RPMI7951 (cell line): ENCODE measurements at places on chromosomes 5 and 9.

- no peak for DNase-seq
Observed at GRCh38 chr5:5169466-5169865, 29.3 kb downstream of the ADAMTS16 start.

DNA sequence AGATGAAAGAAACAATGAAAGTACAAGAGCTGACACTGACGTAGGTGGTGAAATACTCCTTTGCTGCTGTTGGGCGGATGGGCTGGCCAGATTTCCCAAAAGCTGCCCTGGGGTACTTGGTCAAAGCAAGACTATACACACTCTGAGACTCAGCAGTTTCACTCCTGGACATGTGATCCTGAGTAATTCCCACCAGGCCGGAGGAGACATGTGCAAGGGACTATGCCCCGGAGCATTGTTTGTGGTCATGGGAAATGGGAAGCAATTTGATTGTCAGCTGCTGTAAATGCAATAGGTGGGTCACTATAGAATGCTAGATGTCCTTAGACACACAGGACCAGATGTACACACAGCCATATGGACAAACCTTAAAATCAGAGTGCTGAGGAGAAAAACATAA lies 116.1 kb downstream of the DCP2 start:
- DNase-seq, result peak; percentile 87

DNA sequence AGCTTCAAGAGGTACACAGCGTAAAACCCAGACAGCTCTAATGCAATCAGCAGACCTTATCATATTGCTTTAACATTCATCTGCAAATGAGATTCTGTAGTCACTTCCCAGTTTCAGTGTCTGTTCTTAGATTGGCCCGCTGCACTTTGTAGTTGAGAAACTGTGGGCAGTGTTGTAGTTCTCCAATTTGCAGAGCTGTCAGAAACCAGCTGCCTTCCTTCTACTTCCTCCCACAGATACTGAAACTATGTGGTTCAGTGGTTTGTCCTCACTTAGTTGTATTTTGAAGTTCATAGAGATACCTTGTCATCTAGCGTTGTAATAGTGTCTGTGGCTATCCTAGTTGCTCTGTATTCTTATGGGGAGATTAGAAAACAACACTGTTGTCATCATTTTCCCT lies 39.6 kb upstream of the TRIM36 start:
- DNase-seq, result no peak

GRCh38 chr5:100448111-100448528 lies 87.1 kb upstream of the FAM174A start:
- no peak for DNase-seq

- no peak for DNase-seq
Observed at GRCh38 chr9:26311463-26311995, 581.1 kb downstream of the CAAP1 start.

GRCh38 chr5:34510002-34510401 lies 146.1 kb upstream of the RAI14 start:
- DNase-seq, result no peak

- no peak for DNase-seq
Observed at GRCh38 chr9:100071271-100071670, 27.5 kb downstream of the ERP44 start.

GRCh38 chr9:93948441-93949072 lies 6.6 kb downstream of the BARX1 start:
- no peak for DNase-seq

DNA sequence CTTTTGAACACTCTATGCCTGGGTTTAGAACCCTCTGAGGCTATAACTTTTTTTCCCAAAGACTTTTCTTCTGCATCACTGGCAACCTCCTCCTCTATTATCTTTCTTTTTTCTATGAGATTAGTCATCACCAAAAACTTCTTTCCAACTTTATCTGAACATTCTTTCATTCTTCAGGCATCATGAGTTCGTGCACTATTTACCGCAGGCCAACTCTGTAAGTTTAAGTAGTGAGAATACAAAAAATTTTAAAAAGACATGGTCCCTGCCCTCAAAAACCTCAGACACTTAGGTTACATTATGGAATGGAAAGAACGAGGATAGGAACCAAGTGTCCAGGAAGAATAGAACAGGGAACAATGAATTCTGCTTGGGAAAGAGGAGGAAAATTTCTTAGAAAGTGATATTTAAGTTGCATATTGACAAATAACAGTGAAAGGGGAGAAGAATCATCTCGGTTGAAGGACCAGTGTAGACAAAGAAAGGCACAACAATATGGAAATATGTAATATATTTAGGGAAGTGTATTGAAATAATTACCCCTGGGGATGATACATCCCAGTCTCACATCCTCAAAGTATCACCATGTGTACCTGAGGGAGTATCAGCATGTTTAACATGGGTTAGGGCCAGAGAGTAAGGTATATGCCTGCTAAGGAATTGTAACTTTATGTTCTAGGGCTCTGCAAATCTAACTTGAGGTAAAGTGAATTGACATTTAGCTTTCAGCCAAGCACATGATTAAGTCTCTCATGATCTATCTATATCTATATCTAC lies 196.5 kb upstream of the NREP start:
- peak; percentile 89 for DNase-seq

DNA sequence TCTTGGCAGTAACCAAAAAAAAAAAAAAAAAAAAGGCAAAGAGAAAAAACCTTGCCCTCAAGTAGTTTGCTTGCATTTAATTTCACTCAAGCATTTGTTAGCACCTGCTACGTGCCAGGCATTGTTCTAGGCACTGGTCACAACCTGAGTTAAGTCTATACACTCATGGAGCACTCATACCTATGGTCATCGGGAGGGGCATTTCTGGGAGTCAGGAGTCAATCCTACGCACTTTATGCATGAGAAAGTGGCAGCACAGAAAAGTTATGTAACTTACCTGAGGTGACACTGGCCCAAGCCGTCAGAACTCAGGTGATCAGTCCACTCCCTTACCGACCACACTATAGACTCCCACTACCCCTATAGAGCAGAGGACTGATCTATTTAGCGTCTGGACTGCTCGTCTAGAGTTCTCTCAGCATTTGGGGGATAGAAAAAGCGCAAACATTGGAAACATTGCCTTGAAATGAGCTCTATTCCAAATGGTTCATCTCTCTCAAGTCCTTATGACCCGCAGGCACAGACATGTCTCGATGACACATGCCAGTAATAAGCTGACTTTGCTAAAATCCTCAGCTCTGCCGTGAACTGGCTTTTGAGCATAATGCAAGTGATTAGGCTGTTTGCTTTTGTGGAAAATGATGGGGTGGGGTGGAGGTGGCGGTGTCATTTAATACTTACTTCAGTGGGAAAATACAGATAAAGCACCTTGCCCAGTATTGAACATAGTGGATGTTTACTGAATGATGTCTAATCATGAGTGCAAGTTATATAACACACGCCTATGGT lies 160.2 kb downstream of the ARHGEF28 start:
- DNase-seq, result no peak

DNA sequence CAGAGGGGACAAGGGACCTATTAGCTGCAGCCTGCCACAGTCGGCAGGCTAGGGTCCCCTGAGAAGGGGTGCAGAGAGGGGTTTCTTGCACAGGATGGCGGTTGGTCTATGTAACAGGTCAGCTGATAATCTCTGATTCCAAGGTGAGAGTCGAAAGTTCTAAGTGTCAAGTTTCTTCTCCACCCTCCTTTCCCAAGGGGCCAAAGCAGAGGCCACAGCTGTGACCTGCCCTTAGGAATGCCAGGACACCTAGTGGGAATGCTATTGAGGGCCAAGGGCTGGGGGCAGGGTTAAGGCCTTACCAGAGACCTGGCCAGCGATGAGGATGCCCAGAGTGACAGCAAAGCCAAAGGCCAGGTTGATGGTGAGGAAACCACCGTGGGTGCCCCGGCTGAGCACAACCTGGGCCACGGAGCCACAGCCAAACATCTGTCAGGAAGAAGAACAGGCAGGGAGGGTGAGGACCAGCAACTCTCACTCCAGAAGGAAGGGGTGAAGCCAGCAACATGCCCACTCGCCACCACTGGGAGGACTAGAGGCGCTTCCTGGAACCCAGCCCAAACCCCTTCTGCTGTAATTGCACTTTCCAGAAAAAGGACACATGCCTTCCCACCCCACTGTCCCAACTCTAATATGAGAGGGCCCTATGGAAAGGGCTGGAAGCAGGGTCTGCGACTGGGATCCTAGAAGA lies 3.8 kb downstream of the AQP3 start:
- DNase-seq, result no peak

DNA sequence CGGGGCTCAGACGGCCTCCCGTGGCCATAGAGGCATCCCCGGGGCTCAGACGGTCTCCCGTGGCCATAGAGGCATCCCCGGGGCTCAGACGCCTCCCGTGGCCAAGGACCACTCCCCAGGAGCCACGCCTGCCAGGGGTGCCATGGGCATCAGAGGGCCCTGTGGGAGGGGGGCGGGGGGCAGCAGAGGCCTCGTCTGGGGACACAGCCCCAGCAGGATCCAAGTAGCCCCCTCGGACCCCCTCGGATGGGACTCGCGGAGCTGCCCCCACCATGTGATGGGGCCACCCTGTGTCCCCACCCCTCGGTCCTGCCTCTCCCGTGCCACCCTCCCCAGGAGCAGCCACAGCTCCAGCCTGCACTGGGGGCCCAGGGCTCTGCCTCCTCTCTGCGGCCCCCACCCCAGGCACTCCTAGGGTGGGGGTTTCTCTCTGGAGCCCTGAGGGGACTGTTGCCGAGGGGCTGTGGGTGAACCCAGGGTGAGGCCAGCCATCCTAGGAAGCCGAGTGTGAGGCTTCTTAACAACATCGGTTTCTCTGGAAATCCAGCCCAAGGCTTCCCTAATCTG lies 2.5 kb downstream of the ENTPD8 start:
- DNase-seq, result no peak

DNA sequence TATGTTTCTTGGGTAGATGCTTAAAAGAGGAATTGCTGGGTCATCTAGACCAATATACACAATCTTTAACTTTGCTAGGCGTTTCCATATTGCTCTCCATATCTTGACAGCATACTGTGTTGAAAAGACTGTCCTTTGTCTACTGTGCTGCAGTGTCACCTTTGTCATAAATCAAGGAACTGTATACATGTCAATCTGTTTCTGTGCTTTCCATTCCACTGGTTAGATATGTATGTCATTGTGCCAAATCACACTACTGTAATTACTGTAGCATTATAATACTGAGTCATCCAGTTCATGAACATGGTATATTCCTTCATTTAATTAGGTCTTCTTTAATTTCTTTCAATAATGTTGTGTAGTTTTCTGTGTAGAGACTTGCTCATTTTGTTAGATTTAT lies 149.7 kb upstream of the RASGRF2 start:
- DNase-seq, result no peak

DNA sequence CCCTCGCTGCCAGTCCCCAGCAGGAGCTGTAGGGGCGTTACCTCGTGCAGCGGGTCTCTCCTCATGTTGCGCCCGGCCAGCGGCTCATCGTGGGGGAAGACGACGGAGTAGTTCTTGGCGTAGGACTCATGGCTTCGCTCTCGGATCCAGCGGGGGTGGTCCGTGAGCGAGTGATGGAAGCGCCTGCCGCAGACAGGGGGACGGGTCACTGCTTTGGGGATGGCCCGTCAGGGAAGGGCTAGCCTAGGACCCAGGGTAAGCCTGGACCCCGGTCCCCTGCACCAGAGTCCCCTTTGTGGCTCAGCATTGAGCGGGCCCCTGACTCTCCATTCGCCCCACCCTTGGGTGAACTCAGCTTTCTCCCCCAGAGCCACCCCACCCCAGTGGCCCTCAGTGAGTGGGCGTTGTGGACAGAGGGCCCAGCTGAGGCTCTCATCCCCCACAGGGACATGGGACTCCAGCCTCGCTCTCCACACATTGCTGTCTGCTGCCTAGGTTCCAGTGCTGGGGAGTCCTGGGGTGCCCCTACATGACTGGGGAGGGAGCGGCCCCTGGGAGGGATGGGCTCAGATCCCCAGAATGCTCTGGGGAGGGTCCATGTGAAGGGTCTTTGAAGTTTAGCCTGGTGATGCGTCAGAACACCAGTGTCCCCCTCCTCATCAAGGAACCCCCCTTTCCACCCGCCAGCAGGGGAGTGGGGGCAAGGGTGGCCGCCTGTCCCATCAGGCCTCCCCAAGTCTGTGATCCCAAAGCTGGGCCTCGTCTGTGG lies 29.7 kb downstream of the SARDH start:
- no peak for DNase-seq

GRCh38 chr9:130711469-130711868 lies 17.9 kb downstream of the EXOSC2 start:
- DNase-seq, result no peak

DNA sequence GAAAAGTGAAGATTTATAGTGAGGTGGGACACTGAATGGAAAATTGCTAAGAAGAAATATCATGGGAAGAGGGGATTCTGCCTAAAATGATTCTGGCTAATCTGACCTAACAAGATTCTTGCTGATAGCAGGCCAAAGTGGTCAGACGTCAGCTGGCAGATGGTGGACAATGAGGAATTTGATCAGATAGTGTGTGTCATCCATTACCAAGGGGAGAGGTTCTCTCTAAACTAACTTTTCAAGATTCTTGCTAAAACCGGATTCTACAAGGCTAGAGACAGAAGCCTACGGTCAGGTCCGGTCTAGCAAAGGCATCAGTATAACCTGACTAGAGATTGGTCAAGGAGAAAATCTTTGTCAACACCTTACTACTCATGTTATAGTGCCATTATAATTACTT lies 306.0 kb downstream of the ZNF608 start:
- no peak for DNase-seq

DNA sequence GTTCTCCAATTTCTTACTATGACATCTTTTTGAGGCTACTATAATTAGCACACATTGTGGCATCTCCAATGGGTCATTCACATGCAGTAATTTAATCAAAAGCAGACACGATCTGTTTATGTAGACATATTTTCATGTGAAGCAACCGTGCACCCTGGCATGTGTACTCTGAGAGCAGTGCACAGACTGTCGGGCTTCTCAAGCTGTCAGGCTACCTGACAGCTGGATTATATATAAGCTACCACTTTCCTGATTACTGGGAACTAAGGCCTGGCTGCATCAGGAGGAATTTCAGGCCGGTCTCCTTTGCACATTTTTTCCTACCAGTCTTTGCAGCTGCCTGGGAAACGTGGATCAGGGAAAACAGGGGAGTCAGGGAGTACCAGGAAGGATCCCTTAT lies 197.5 kb downstream of the MAPKAP1 start:
- no peak for DNase-seq

DNA sequence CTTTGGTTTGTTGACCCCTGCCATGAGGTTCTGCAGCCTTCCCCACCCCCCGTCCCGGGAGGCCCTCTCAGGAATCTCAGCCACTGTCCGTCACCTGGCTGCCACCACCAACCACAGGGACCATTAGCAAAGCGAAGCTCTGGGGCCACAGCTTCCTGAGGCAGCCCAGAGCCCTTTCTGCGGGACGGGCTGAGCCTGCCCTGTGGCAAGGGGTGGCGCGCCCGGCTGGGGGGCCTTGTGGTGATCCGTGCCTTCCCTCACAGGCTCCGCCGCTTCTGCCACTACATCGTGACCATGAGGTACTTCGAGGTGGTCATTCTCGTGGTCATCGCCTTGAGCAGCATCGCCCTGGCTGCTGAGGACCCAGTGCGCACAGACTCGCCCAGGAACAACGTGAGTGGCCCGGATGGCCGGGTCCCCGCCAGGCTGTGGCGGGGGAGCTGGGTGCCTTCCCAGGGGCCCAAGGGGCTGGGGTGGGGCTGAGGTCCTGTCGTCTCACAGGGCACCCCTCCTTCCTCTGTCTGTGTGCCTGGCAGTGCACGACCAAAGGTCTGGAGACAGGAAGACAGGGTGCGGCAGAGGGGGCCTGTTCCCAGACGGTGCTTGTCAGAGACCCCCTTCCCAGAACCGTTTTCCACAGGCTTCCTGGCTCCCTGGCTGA lies 169.2 kb downstream of the CACNA1B start:
- DNase-seq, result no peak

GRCh38 chr5:173594061-173594460 lies 22.4 kb downstream of the BOD1 start:
- no peak for DNase-seq

GRCh38 chr5:84986688-84987087 lies 602.0 kb upstream of the EDIL3 start:
- DNase-seq, result no peak
